Transverse colon (tissue), 4 donors: ENCODE measurements at places on chromosomes 2 and 18.

- H3K4me1 ChIP-seq: no peaks in the 10 kb centered on the region
- no peaks in the 10 kb centered on the region for H3K27me3 ChIP-seq
- no peaks in the 10 kb centered on the region for H3K36me3 ChIP-seq
- DNase-seq: peak; percentile 61
- H3K27ac ChIP-seq: no peak overlapping the region
Measured at GRCh38 chr2:100242891-100243619, 79.2 kb downstream of the LONRF2 start.

DNA sequence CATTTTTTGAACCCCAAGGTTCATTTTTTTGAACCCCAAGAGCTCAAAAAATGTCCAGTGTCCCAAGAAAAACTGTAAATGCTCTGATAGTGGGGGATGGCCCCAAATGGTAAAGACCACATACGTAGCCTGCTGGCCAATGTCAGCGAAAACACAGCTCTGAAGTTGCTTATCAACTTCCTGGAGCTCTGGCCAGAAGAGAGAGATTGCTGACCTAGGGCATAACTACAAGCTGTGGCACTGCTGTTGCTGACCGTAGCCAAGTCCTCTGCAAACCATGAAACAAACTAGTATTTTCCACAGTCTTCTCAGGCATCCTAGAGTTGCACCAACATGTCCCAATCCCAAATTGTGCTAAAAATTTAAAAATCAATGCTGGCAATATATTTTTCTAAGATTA, 50.9 kb downstream of the REEP1 start:
- H3K27ac ChIP-seq: no peak overlapping the region
- no peaks in the 10 kb centered on the region for H3K36me3 ChIP-seq
- DNase-seq: no peak
- H3K27me3 ChIP-seq: no peaks in the 10 kb centered on the region

- no peak for DNase-seq
- peaks cover 3% of the 10 kb centered on the region for H3K4me1 ChIP-seq
- H3K36me3 ChIP-seq: no peaks in the 10 kb centered on the region
- H3K27me3 ChIP-seq: no peaks in the 10 kb centered on the region
- no peak overlapping the region for H3K27ac ChIP-seq
Measured at GRCh38 chr2:8587920-8588830, 93.7 kb upstream of the ID2 start.

DNA sequence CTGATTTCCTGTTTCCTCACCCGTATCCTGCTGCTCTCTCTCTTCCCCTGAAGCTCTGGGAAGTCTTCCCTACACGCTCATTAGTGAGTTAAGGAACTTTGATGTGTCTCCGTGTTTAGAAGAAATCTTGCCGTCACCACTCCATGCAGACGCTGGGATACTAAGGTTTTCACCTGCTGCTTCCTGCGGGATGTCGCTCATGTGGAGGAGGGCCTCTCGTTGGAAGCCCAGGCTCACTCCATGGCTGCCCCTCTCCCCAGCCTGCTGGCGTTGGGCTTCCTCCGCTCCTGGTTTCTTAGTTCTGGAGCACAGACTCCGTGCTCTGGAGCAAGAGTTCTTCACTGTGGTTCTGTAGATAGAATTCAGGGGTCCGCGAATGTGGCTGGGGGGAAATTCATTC, 326.3 kb downstream of the GBX2 start:
- H3K36me3 ChIP-seq: no peaks in the 10 kb centered on the region
- H3K27me3 ChIP-seq: no peaks in the 10 kb centered on the region

DNA sequence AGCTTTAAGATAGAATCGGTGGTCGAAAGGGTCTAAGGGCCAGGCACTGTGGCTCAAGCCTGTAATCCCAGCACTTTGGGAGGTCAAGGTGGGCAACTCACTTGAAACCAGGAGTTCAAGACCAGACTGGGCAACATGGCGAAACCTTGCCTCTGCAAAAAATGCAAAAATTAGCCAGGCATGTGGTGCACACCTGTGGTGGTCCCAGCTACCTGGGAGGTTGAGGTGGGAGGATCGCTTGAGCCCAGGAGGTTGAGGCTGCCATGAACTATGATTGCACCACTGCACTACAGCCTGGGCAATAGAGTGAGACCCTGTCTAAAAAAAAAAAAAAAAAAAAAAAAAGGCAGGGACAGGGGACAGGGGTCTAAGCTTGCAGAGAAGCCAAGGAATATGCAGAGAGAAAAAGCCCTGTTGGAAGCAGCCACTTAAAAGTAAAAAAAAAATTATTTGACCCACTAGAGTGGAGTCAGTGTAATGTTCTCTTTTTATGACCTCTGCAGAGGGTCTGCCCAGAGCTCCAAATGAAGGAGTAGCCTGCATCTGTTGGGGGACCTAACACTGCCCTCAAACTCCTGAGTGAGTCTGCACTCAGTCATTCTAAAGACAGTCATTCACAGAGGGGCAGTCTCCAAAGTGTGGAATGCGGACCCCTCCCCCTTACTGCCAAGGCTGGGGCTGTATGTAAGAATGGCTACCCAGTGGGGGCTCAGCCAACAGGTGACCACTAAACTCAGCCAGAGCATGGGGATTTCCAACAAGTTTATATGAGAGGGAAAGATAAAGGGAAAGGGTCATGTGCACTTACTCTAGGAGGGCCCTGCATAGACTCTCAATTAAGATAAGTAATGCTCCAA, 118.5 kb upstream of the CDCA7 start:
- no peak overlapping the region for H3K4me3 ChIP-seq
- no peaks in the 10 kb centered on the region for H3K27me3 ChIP-seq
- H3K27ac ChIP-seq: no peak overlapping the region

DNA sequence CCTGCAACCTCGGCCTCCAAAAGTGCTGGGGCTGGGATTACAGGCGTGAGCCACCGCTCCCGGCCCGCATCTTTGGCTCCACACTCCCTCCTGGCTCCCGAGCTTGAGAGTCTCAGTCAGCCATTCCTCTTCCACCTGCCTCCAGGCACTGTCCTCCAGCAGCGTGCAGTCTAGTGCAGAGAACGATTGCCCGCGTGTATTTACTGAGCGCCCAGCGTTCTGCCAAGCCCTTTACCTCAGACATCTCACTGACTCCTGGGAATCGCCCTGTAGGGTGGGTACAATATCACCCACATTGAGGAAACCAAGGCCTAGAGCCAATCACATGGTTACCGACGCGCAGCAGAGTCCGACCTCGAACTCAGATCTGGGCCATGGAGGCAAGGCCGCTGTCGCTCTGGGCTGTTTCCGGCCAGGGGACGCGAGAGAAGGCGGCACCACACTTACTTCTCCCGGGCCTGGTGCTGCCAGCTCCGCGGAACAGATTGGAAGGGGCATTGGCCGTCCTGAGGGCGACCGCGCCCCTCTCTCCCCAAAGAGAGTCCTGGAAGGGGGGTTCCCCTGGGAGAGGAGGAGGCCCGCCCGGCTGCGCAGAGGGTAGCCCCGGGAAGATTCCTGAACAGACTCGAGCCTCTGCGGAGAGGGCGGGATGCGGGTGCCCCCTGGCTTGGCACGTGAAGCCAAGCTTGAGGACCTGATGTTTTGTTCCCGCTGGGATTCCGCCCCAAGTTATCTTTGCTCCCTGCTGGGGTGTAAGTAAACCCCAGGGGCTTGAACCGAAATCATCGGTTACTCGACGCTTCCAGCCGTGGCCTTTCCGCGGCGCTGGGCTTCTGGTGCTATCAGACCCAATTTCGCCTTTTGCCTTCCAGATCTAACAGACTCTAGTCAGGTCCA, 5.2 kb upstream of the DLX2 start:
- peaks cover 12% of the 10 kb centered on the region for H3K4me1 ChIP-seq
- no peak for DNase-seq
- no peaks in the 10 kb centered on the region for H3K36me3 ChIP-seq

DNA sequence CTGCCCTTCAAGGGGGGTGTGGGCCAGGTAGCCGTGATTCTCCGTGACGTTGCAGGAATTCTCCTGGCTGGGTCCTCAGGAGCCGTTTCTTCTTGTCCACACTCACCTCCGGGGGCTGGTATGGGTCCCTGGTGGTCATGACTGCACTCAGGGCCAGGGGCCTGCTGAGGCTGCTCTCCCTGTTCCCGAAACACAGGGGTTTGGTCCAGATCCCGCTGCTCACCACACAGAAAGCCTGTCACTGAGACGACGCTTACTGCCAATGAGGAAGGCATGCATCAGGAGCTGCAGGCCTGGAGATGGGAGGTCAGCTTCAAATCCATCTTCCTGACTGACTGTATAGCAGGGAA, 160.7 kb downstream of the RTP5 start:
- no peaks in the 10 kb centered on the region for H3K36me3 ChIP-seq
- peaks cover 42% of the 10 kb centered on the region for H3K27me3 ChIP-seq
- no peaks in the 10 kb centered on the region for H3K4me1 ChIP-seq
- no peak for DNase-seq
- no peak overlapping the region for H3K27ac ChIP-seq

GRCh38 chr2:136863874-136864273, 98.5 kb downstream of the THSD7B start:
- H3K27ac ChIP-seq: no peak overlapping the region
- no peaks in the 10 kb centered on the region for H3K36me3 ChIP-seq
- H3K27me3 ChIP-seq: no peaks in the 10 kb centered on the region
- DNase-seq: no peak

GRCh38 chr2:72911256-72911655, 6.1 kb upstream of the EMX1 start:
- no peak overlapping the region for H3K27ac ChIP-seq
- peaks cover 100% of the 10 kb centered on the region for H3K27me3 ChIP-seq
- no peaks in the 10 kb centered on the region for H3K36me3 ChIP-seq
- H3K4me1 ChIP-seq: peaks cover 2% of the 10 kb centered on the region
- DNase-seq: no peak

GRCh38 chr2:162058973-162059668, 14.9 kb downstream of the DPP4 start:
- no peak overlapping the region for H3K27ac ChIP-seq
- H3K4me3 ChIP-seq: no peak overlapping the region
- H3K36me3 ChIP-seq: no peaks in the 10 kb centered on the region
- DNase-seq: no peak
- H3K27me3 ChIP-seq: no peaks in the 10 kb centered on the region
- H3K4me1 ChIP-seq: no peaks in the 10 kb centered on the region

- peak; percentile 62 for DNase-seq
- peak overlapping the region; percentile 99 for H3K27ac ChIP-seq
- H3K27me3 ChIP-seq: no peaks in the 10 kb centered on the region
- peak overlapping the region; percentile 62 for H3K4me3 ChIP-seq
- H3K36me3 ChIP-seq: no peaks in the 10 kb centered on the region
Measured at GRCh38 chr2:20450201-20450999, 3.5 kb downstream of the RHOB start.

DNA sequence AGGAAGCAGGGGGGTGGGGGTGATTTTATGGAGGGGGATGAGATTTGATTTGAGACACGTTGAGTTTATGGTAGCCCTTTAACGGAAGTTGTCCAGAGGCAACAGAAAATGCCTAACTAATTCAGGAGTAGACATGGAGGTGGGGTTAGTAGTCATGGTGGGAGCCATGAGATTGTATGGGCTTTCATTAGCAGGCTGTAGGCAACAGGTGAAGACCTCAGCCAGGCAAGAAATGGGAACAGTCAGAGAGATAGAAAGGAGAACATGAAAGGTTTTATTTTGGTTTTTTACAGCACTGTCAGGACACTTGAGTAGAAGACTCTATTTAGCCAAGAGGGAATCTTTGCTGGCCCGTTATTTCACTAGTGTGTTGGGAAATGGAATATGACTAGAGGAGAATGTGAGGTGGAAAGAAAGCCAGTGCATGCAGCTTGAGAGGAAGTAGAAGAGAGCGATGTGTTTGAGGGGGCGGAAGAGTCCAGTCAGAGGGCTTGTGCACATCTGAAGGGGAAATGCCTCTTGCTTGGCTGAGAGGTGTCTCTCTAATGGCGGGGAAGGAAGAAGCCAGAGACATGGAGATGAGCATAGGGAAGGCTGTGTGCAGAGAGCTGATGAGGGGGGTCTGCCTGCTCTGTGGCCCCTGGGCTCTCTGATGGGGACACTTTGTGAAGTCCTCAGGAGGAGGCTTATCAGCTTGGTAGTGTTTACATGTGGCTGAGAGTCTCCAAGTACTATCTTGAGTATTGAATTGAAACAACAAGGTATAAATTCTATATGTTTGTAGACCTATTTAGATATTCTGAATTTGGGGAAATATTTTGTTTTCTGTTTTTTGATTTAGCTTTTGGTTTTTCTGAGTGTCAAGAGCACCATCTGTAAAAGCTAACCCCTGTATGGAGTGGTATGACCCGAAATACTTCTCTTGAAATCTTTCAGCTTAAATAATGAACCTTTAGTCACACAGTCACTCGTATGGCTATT, 66.9 kb upstream of the ITM2C start:
- H3K4me1 ChIP-seq: peaks cover 51% of the 10 kb centered on the region
- H3K36me3 ChIP-seq: peaks cover 11% of the 10 kb centered on the region
- no peak overlapping the region for H3K4me3 ChIP-seq
- H3K27ac ChIP-seq: peak overlapping the region; percentile 67

GRCh38 chr18:40215979-40216378, 1739.1 kb upstream of the PIK3C3 start:
- no peaks in the 10 kb centered on the region for H3K27me3 ChIP-seq
- no peak overlapping the region for H3K27ac ChIP-seq
- H3K4me1 ChIP-seq: no peaks in the 10 kb centered on the region
- H3K4me3 ChIP-seq: no peak overlapping the region
- no peaks in the 10 kb centered on the region for H3K36me3 ChIP-seq
- DNase-seq: no peak

GRCh38 chr2:120847700-120848321, 112.1 kb downstream of the GLI2 start:
- H3K36me3 ChIP-seq: no peaks in the 10 kb centered on the region
- H3K27ac ChIP-seq: no peak overlapping the region
- H3K27me3 ChIP-seq: no peaks in the 10 kb centered on the region
- H3K4me1 ChIP-seq: no peaks in the 10 kb centered on the region

DNA sequence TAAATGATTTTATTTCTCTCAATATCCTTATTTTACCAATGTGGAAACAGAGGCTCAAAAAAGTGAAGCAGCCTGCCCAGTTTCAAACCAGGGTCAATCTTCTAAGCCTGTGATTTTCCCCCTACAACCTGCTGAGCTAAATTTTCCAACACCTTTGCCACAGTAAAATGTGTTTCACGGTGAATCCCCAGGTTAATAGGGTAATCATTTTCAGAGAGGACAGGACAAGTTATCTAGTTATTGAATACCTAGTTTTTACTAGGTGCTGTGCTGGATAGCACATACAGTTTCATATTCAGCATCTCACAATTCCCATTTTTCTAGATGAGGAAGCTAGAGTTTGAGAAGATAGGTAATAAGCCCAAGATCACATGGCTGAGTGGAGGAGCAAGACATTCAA, 236.6 kb downstream of the PTH2R start:
- no peak for DNase-seq
- H3K4me1 ChIP-seq: no peaks in the 10 kb centered on the region
- no peaks in the 10 kb centered on the region for H3K27me3 ChIP-seq
- H3K27ac ChIP-seq: no peak overlapping the region
- H3K4me3 ChIP-seq: no peak overlapping the region

DNA sequence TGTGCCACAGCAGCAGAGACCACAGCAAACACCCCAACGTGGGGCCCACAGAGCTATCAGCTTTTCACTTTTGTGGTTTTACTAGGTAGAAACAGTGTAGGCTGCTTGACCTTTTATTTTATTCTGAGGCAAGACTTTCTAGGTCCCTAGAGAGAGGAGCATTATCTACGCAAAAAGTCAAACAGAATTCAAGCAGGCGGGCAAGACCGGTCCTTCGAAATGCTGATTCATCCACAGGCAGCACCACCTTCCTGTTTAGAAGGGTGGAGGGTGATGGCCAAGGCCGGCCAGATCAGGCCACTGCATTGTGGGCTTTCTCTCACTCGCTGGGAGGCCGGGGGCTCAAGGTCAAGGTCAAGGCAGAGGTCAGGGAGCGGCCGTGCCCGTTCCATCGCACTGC, 573.0 kb downstream of the GALR1 start:
- no peaks in the 10 kb centered on the region for H3K4me1 ChIP-seq
- no peak overlapping the region for H3K4me3 ChIP-seq
- H3K36me3 ChIP-seq: no peaks in the 10 kb centered on the region
- no peaks in the 10 kb centered on the region for H3K27me3 ChIP-seq

- H3K36me3 ChIP-seq: no peaks in the 10 kb centered on the region
- H3K4me1 ChIP-seq: peaks cover 73% of the 10 kb centered on the region
- peak overlapping the region; percentile 28 for H3K4me3 ChIP-seq
- peaks cover 100% of the 10 kb centered on the region for H3K27me3 ChIP-seq
- no peak overlapping the region for H3K27ac ChIP-seq
- peak; percentile 64 for DNase-seq
Measured at GRCh38 chr2:174336501-174337336, 2.0 kb downstream of the SP9 start.
